Activated CD4-positive, CD25-positive, alpha-beta regulatory T cell (primary cell): ENCODE measurements at places on chromosomes 4 and X.

DNA sequence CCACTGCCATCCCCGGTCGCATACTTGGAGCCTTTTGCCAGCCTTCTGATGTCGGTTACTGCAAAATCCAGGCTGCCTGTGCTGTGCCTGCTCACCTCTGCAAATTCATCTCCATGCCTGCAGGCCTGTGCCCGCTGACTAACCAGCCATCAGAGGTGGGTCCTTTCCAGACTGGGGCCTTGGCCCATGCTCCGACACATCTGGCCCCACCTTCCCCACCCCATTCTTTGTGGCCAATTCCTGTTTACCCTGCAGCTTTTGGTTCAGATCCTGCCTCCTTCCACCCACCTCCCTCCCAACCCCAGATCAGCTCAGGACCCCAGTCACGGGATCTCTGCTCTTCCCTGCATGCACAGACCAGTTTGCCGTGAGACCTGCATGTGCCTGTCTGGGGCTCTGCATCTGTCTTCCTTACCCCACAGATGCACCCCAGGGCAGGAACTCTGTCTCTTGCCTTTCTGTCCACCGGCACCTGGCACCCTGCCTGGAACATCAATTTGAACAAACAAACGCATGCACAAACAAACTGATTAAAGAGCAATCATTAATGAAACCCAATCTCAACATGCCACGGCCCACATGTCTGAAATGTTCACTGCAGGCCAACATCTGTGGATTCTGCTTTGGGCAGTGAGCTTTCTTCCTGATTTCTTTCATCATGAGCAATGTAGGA lies 112.8 kb upstream of the PSAPL1 start:
- no peak for DNase-seq

DNA sequence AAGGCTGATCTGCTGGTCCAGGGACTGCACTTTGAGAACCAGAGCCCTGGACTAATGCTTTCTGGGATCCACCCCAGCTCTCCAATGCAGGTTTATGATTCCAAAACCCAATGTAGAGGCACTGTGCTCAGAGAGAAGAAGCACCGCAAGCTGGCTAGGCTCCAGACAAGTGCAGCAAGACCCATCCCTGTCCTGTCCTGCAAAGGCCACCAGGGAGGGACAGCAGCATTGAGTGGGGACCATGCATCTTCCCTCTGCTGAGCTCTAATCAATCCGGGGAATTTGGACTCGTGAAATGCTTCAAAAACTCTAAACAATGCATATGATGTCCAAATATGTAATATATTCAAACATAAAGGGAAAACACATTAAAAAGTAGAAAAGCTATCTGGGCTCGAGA lies 10.8 kb upstream of the NSG1 start:
- no peak for DNase-seq

- peak; percentile 0 for DNase-seq
These were observed 714.2 kb downstream of the RPA4 start for GRCh38 chrX:97597954-97598353.

- no peak for DNase-seq
These were observed 30.6 kb downstream of the PCDH19 start for GRCh38 chrX:100379388-100379986.

DNA sequence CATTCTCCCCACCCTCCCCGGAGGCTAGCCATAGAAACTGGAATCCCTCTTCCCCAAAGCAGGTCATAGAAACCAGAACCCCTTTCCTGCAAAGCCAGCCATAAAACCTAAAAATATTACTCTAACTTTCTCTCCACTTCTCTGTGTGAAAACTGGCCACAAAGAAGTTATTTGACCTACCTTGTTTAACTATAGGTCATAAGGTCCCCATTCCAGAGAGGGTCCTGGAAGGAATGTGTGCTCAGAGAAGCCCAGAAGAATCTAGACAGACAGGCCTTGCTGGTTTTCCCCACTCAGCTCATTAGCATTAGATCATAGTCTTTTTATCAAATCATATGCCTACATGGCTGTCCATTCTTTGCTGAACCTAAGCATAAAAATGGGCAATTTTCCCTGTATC lies 52.8 kb upstream of the TEX13A start:
- DNase-seq: no peak
